ENCODE measurements at places on chromosomes 13 and 19.

DNA sequence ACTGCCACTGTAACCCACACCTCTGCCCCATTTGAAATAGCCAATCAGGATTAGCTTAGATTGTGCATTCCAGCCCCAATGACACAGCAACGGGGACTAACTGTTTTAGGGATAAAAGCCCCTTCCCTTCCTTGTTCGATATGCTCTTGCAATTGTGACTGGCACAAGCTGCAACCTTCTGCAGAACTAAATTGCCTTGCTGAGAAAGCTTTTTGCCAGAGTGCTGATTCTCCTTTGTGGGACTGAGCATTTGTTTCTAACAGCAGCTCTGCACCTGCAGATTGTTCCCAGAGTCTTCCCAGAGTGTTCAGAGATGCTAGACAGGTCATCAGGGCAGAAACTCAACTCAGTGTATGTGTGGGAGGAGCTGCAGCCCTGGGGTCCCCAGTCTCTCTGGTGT, 115.8 kb downstream of the ZNF675 start:
- no peak for DNase-seq

- DNase-seq, result no peak
These were observed 49.6 kb downstream of the ABCC4 start for GRCh38 chr13:95251641-95252040.

DNA sequence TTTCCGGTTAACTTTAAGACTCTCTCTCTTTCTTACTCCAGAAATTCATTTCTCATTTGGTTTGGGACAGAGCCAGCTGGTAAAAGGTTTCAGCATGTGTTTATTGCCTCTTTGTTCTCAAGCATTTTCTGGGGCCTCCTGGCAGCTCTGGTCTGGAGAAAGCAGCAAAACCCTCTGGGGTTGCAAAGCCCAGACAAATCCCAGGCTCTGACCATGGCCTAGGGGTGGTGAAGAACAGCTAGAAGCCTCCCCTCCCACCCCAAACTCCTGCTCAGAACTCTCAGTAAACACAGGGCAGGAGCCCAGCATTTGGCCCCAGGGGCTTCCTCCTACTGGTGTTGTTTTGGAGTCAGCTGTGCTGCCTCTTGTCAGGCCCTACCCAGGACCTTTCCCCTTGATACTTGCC, 124.2 kb upstream of the SERP2 start:
- no peak for DNase-seq

DNA sequence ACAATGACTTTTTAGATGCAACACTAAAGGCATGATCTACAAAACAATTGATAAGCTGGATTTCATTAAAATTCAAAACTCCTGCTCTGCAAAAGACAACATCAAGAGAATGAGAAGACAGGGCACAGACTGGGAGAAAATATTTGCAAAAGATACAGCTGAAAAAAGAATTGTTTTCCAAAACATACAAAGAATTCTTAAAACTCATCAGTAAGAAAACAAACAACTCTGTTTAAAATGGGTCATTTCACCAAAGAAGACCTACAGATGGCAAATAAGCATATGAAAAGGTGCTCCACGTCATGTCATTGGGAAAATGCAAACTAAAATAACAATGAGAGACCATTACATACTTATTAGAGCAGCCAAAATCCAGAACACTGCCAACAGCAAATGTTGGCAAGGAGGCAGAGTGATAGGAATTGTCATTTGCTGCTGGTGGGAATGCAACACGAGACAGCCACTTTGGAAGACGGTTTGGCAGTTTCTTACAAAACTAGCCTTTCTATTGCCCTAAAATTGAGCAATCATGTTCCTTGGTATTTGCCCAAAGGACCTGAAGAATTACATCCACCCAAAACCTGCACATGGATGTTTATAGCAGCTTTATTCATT, 39.2 kb downstream of the FLT1 start:
- no peak for DNase-seq

Measured in CD8-positive, alpha-beta memory T cell (primary cell).